ENCODE measurements at places on chromosomes 5 and 9. TPM values are rescaled to one million over a fixed set of nuclear protein-coding genes. Genes with fewer than 3 reads are reported as not detected.

CENPK gene
- 65.5 TPM for total RNA-seq

MARCOL gene
- not detected for total RNA-seq

BHMT gene
- not detected for total RNA-seq

DNA sequence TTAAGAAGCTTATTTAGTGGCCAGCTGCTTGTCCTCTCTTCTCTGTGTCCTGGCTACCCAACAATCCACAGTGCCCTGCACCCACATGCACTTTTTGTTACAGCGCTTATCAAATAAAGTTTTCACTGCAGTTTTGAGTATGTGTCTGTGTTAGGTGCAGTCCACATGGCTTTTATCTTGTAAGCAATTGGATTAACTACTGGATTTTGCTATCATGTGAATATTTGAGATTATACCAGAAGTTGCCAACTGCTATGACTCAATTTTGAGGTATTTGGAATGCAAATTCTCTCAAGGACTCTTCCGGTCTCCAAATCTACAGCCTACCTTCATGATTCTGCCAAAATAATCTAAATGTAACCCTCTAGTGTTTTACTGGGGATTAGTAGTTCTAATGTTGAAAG is 690.2 kb downstream of the NR2F1-AS1 start:
- peak; percentile 20 for DNase-seq

GRCh38 chr5:90337449-90338052 is 72.0 kb downstream of the CETN3 start:
- no peak for DNase-seq

GRCh38 chr5:36152324-36153297 is 700 bp downstream of the SKP2 start:
- peak; percentile 10 for DNase-seq

- no peak for DNase-seq
Observed at GRCh38 chr9:3914416-3914815, 385.5 kb downstream of the GLIS3 start.

DNA sequence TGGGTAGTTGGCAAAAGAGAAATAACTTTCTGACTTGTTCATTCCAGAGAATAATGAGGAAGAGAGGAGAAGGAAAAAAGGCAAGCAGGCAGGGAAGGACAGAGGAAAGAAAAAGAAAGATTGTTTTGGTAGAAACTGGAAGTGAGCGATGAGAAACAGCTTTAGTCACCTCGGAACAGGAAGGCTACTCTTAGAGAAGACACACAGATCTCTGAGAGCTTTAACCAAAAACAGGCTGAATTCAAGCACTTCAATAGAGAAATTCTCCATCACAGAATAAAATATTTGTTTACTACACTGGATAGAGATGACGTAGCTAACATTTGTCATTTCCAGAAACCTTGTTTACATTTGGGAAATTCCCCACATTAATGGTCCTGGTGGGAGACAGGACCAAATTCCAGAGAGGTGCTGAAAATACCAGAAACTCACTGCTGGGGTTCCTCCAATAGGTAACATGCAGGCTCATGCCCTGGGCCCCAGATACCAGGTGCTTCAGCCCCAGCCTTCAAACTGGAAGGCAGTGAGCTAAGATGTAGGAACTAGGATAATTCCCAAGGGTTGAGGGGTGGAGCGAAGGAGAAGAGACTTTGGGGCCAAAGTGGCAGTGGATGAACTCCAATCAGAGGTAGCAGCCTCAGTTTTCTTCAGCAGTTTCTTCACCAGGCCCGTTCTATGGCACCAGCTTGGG is 227.7 kb upstream of the GRAMD2B start:
- DNase-seq, result no peak

All from RPMI7951 (cell line).